ENCODE measurements at places on chromosomes 12 and 14.

DNA sequence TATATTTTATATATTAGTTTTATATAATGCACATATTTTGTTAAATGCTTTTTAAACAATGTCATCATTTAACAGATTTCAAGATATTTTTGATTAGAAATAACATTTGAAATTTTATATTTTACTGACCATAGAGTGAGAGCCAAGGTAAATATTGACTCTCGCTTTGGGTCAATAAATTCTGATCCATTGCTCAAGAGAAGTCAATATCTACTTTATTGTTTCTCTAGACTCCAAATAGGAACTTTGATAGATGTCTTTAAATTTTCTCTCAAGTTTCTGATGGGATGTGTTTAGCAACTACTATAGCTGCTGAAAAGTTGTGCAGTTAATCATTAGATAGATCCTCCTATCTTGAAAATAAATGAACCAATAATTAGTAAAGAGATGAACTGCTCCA lies 61.4 kb upstream of the ATXN7L3B start:
- DNase-seq: no peak

GRCh38 chr12:108150436-108150835 lies 21.3 kb downstream of the WSCD2 start:
- DNase-seq: no peak

DNA sequence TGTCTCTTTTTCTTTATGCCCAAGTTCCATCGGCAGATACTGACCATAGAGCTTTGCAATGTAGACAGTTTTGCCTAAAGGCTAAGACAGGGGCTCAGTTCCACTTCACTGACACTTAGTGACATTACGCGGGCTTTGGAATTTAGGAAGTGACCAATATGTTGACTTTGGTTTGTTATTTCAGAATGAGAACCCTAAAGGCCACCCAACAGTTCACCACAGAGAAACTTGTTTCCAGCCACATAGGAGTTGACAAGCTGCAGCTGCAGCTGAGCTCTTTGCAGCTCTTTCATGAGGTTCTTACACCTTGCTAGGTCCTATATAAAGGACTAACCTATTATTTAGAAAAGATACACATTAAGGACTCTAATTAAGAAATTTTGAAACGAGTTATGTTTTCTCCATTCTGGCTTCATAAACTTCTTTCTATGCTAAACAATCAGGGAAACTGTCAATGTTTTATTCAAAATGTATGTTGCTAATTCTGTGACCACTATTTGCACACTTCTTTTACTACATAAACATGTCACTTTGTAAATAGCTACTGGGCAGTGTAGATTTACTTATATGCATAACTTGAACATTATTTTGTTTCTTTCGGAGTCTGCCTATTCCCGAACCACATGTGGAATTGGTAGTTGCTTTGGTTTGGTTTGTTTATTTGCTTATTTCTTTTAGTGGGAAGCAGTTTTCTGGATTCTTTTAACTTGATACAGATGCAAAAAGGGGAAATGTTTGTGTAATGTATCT lies 18.5 kb upstream of the KLRD1 start:
- DNase-seq: no peak

GRCh38 chr14:75041613-75042012 lies 9.7 kb downstream of the MLH3 start:
- DNase-seq: no peak

DNA sequence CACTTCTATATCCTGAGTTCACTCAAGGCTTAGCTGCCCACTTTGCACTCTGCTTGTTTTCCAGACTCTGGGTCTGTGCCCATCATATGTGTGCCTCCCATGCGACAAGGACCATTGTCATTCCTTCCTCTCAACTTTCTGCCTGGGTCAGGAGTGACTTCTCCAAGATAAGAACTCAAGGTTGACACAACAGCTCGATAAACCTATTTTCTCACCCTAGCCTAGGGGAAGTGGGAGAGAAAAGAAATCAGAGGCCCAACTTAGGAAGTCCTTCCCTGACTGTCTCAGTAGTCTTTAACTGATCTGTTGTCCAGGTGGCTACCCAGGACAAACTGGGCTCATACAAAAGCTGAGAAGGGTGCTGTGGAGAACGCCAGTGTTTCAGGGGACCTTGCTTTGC lies 1.7 kb downstream of the SMUG1 start:
- DNase-seq: no peak

DNA sequence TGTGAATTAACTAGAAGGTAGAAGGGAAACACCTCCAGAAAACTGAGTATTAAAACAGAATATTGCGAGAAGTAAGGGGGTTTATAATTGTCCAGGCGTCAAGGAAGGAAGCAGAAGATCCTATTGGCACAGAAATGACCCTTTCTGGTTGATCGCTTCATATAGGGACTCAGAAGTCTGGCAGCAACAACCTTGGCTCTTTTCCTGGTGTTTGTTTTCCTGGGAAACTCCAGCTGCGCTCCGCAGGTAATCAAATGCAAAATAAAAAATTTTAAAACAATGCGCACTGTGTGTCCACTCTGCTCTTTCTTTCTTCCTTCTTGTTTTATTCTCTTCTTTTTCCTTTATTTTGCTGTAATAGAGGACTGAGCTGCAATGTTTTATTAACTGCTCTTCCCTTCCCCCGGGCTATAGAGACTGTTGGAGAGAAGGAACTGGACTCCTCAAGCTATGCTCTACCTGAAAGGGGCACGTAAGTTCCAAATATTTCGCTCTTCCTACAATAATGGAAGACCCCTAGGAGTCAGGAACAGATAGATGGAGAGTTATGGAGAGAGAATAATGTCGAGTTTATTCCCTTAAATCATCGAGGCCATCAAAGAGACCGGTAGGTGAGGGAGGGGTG lies 737 bp downstream of the SPX start:
- DNase-seq: no peak

- DNase-seq: no peak
Measured at GRCh38 chr12:119177724-119178380, 879 bp upstream of the HSPB8 start.

DNA sequence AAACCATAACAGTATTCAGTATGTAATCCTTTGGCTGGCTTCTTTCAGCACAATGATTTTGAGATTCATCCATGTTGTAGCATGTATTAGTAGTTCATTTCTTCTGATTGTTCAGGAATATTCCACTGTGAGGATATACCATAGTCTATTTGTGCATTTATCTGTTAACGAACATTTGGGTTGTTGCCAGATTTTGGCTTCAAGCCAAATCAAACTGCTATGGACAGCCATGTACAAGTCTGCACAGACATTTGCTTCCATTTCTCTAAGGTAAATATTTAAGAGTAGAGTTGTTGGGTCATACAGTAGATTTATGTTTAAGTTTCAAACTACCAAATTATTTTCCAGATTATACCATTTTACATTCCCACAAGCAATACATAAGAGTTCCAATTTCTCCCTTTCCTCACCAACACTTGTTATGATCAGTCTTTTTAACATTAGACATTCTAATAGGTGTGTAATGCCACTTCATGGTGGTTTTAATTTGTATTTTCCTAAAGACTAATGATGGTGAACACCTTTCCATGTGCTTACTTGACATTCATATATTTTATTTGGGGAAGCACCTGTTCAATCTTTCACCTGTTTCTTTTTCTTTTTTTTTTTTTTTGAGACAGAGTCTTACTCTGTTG lies 56.6 kb downstream of the ZFYVE21 start:
- DNase-seq: no peak

- DNase-seq: no peak
Measured at GRCh38 chr12:53292426-53292825, 2.9 kb upstream of the PFDN5 start.

- DNase-seq: no peak
Measured at GRCh38 chr14:97726676-97727075, 929.5 kb downstream of the VRK1 start.

DNA sequence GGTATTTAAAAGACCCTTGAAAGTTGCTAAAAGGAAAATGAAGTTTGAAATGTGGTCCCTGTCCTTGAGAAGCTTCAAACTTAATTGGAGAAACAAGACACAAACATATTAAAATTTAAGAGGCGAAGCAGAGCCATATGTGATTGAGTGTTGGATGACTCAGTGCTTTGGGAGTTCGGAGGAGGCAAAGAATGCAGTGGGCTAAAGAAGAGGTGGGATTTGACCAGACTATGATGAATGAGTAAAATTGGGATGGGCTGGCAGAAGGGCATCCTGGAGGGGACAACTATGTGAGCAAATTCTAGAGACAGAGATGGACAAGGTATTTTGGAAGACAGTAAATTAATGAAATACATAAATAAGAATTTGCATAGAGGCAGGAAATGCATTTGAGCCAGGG lies 358.6 kb downstream of the EGLN3 start:
- no peak for DNase-seq

DNA sequence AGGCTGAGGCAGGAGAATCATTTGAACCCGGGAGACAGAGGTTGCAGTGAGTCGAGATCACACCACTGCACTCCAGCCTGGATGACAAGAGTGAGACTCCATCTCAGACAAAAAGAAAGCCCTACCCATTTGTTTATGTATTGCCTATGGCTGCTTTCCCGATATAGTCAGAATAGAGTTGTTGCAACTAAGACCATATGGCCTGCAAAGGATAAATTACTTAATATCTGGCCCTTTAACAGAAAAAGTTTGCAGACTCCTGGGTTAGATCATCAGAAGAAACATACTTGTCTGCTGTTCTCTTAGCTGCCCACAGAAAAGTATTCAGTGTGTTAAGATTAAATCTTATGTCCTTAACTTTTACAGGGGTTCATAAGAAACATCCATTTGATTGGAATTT lies 122.4 kb upstream of the VASH1 start:
- no peak for DNase-seq

- no peak for DNase-seq
Measured at GRCh38 chr12:82954572-82954971, 267.9 kb downstream of the TMTC2 start.
